ENCODE measurements at places on chromosomes 5 and 9. TPM values are rescaled to one million over a fixed set of nuclear protein-coding genes. Genes with fewer than 3 reads are reported as not detected.

Gene DBH
- total RNA-seq = 0.59 TPM

Gene CEL
- total RNA-seq = 3.5 TPM

Gene SLC6A18
- total RNA-seq = not detected

GRCh38 chr5:174305241-174305681 is 259.8 kb downstream of the NSG2 start:
- no peak for DNase-seq

GRCh38 chr5:92328584-92329259 is 945.6 kb upstream of the ARRDC3 start:
- no peak for DNase-seq

Measured in neural crest cell (in vitro differentiated cells).